AG20443 (cell line): ENCODE measurements at places on chromosomes 13 and 19.
A peak's percentile ranks its signal among the peaks of the same experiment; 100 is the strongest.

GRCh38 chr13:42153199-42154113, 105.0 kb downstream of the DGKH start:
- no peak for DNase-seq

DNA sequence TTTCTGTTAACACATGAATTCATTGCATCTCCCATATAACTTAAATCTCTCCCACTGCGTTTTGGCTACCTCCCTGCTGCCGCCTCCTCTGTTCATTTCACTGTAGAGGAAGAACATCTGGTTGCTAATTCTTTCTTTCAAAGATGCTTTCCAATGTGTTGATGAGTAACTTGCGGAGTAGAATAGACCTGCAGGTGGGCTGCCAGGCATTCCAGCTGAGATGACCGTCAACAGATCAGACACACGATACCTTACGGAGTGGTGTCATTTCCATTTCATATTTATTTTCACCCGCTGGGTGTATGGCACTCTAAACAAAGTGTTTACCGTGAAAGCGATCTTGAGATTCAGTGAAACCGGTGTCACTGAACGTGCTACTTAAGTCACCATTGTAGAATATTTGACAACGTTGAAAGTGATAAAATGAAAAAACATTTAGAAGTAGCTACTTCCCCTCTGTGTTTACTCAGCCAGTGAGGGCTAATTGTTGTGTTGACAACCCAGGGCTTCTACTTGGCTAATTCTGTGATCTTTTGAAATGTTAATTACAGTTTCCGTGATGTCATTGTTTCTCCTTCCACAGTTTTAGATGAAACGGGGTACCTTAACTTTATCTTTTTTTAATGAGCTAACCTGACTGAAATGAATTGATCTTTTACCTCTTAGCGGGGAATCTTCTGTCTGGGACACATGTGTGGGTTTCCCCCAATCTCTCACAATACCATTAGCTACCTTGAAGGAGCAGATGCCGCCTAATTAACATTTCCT, 228.5 kb upstream of the ARGLU1 start:
- DNase-seq = no peak

GRCh38 chr13:112059457-112060281, 7.3 kb upstream of the SOX1 start:
- DNase-seq = no peak

DNA sequence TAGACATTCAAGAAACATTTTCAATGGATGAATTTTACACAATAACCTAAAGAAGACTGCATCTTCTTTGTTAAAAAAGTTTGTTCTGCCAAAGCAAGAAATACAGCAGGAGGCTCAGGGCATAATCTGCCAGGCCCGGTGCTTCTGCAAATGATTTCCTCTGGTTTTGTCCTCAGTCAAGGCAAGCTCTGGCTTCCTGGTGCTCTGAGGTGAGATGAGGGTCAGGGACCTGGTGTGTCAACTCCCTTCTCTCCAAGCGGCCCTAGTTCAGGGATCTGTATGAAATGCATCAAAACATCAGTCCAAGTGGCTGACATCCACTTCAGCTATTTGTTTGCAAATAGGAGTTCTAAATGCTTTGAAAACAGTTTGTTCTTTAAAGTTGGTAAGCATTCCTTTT, 31.6 kb downstream of the LACC1 start:
- no peak for DNase-seq

DNA sequence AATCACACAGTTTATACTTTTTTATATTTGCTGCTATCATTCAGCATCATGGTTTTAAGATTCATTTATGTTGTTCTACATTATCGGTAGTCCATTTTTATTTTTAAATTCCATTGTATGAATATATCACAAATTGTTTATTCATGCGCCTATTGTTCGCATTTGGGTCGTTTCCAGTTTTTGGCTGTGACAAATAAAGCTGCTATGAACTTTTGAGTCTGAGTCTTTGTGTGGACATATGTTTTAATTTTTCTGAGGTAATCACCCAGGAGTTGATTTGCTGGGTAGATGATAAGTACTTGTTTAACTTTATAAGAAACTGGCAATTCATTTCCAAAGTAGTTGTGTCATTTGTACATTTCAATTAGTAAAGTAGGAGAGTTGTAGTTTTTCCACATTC, 74.2 kb upstream of the CSNK1A1L start:
- no peak for DNase-seq

GRCh38 chr19:58559275-58560006, 1.0 kb upstream of the UBE2M start:
- DNase-seq = peak; percentile 93

- DNase-seq = no peak
Observed at GRCh38 chr13:113794764-113795173, 35.7 kb downstream of the TMEM255B start.

DNA sequence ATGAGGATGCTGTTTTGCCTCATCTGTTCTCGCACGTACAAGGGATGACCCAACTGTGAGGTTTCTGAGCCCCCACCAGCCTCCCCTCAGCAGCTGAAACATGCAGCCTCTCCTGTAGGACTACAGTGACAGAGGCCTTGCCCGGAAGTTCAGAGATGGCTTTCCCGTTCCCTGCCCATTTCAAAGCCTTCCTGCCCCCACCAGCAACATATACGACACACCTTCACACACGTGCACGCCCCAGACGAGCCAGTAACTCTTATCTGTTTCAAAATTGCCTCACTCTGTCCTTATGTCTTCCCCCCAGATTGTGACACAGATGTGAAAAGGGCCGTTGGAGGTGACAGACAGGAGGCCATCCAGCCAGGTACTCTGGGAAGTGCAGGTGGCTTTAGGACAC, 95.8 kb downstream of the RAB20 start:
- DNase-seq = no peak

- DNase-seq = peak; percentile 85
Observed at GRCh38 chr13:49308097-49308875, 60.6 kb downstream of the CDADC1 start.

GRCh38 chr19:55652311-55653128, 2.3 kb upstream of the U2AF2 start:
- no peak for DNase-seq

DNA sequence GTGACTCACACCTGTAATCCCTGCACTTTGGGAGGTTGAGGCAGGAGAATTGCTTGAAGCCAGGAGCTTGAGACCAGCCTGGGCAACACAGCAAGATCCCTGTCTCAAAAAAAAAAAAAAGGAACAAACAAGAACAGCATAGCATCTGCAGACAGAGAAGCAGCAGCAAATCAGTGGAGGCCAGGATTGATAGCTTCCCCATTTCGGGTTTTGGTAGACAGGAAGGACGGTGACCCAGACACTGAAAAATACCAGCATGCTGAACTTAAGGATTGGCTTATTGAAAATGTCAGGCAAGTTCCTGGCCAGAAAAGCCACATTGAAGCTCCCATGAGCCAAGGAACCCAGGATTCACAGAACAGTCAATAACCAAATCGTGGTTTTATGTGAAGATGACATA, 3.0 kb downstream of the ZNF490 start:
- DNase-seq = no peak

- DNase-seq = peak; percentile 77
Observed at GRCh38 chr19:15199661-15200552, 888 bp downstream of the NOTCH3 start.

GRCh38 chr13:33918199-33918932, 100.4 kb downstream of the RFC3 start:
- DNase-seq = peak; percentile 84

DNA sequence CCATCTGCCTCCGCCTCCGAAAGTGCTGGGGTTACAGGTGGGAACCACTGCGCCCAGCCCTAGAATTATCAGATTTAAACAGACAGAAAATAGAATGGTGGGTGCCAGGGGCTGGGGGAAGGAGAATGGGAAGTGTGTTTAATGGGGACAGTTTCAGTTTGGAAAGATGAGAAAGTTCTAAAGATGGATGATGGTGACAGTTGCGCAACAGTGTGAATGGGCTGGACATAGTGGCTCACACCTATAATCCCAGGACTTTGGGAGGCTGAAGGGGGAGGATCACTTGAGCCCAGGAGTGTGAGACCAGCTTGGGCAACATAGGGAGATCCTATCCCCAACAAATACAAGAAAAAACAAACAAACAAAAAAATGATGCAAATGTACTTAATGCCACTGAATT, 15.9 kb downstream of the KANK2 start:
- no peak for DNase-seq

GRCh38 chr19:54478677-54479266, 5.7 kb upstream of the CDC42EP5 start:
- peak; percentile 51 for DNase-seq

- DNase-seq = no peak
Observed at GRCh38 chr13:114088863-114089262, 43.6 kb downstream of the RASA3 start.

- DNase-seq = no peak
Observed at GRCh38 chr19:33492090-33492489, 29.5 kb downstream of the PEPD start.

DNA sequence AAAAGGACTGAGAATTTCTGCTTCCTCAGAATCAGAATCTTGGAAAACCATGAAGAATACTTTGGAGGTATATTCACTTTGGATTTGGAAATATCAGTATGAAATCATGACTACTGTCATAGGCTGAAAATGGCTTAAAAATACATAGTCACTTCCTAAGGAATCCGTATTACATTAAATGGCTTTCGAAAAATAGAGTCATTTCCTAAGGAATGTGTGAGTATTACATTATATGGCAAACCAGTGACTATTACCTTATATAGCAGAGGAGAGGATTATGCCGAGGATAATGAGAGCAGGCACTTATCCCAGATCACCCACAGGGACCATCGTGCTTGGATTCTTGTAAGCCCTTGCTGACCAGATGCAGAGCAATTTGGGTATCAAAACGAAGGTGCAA, 1471.8 kb downstream of the EFNB2 start:
- no peak for DNase-seq

- no peak for DNase-seq
Observed at GRCh38 chr13:98819382-98820010, 67.0 kb upstream of the SLC15A1 start.

GRCh38 chr19:40594657-40595091, 6.5 kb upstream of the LTBP4 start:
- peak; percentile 67 for DNase-seq

DNA sequence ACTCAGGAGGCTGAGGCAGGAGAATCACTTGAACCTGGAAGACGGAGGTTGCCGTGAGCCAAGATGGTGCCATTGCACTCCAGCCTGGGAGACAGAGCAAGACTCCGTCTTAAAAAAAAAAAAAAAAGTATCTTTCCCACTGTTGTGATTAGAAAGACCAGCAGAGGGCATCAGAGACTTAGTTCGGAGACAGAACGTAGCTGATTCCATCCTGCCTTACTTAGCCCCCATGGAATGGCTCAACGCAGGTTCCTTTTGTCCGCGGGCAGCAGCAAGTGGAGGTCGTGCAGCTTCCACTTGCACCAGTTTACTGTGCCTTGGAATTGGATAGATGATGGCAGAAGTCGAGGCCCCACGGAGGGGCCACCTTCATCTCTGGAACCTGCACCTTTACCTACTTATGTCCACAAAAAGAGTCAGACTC, 8.1 kb downstream of the TIMM29 start:
- peak; percentile 77 for DNase-seq

DNA sequence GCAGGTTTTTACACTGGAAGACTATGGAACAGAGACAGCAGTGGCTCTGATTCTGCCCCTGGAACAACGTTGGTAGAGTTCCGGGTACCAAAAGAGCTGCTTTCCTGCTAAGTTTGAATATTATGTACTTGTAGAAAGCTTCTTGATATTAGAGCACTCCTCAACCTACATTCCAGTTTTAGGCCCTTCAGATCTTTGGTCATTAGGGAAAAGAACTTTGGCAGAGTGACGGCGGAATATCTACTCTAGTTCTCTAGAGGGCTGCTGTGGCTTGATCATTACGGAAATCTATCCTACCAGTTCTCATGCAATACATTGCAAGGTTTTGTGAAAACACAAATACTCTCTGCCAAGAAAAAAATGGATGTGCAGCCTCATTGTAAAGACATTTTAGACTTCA, 415.7 kb downstream of the DIAPH3 start:
- DNase-seq = no peak
